Urinary bladder (tissue), 4 donors: ENCODE measurements at places on chromosomes 12 and 14.

DNA sequence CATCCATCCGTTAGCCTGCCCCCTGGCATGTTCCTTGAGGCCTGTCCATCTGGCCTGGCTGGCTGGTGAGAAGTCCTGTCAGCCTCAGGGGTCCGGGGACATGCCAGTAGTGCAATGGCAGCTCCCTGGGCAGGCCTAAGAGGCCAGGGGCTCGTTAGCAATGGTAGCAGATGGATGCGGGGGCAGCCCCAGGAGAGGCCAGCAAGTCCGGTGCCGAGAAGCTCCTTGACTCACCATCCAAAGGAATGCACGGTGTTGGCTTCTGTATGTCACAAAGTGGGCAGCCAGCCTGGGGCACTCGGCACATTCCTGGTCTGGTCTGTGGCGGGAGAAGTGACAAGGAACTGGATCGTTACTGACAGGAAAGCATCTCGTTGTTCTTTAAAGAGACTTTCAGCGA lies 319.9 kb downstream of the CACNA1C start:
- DNase-seq, result no peak

GRCh38 chr12:112564160-112564784 lies 145.5 kb downstream of the PTPN11 start:
- DNase-seq, result no peak

GRCh38 chr12:15808250-15808649 lies 19.1 kb upstream of the EPS8 start:
- DNase-seq, result no peak

GRCh38 chr12:71138011-71138410 lies 19.8 kb downstream of the TSPAN8 start:
- DNase-seq, result no peak

- DNase-seq, result no peak
Measured at GRCh38 chr12:116673681-116674111, 64.2 kb downstream of the SPRING1 start.

- no peak for DNase-seq
Measured at GRCh38 chr12:25853316-25854095, 105.0 kb upstream of the RASSF8 start.

DNA sequence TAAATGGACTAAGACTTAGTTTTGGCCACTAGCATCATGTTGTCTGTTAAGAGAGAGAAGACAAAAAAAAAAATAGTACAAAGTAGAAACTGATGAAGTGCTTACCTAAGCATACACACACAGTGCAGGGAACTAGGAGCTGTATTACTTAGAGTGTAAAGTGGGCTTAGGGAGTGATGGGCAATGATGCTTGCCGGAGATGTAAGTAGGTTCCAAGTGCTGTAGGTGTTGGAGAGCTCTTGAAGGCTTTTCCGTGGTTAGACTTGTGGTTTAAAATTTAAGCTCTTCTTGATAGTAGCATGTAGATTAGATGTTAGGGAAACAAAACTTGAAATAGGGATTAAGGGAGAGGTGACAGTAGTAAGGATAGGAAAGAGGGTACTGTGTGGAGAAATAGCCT lies 34.7 kb downstream of the MIA2 start:
- no peak for DNase-seq
